ENCODE measurements at places on chromosomes 1 and 21. TPM values are rescaled to one million over a fixed set of nuclear protein-coding genes. Genes with fewer than 3 reads are reported as not detected.

DNA sequence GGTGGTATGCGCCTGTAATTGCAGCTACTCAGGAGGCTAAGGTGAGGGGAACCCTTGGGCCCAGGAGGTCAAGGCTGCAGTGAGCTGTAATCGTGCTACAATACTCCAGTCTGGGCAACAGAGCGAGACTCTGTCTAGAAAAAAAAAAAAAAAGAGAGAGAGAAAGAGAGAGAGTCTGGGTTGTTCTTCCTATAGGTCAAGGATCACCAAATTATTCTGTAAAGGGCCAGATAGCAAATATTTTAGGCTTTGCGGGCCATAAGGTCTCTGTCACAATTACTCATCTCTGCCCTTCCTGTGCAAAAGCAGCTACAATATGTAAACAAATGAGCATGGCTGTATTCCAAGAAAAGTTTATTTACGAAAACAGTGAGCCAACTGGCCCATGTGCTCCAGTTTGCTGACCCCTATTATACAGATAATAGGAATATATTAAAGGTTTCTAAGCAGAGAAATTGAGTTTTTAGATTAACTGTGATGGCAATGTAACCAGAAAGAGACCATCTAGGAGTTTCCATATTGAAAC is 2.1 kb downstream of the SASS6 start:
- no peaks in the 10 kb centered on the region for H3K27me3 ChIP-seq
- H3K4me3 ChIP-seq, result no peak overlapping the region
- no peak overlapping the region for H3K27ac ChIP-seq
- H3K4me1 ChIP-seq, result peaks cover 28% of the 10 kb centered on the region
- no peaks in the 10 kb centered on the region for H3K36me3 ChIP-seq
- no peak for DNase-seq

Gene OR13G1
- not detected for total RNA-seq

DNA sequence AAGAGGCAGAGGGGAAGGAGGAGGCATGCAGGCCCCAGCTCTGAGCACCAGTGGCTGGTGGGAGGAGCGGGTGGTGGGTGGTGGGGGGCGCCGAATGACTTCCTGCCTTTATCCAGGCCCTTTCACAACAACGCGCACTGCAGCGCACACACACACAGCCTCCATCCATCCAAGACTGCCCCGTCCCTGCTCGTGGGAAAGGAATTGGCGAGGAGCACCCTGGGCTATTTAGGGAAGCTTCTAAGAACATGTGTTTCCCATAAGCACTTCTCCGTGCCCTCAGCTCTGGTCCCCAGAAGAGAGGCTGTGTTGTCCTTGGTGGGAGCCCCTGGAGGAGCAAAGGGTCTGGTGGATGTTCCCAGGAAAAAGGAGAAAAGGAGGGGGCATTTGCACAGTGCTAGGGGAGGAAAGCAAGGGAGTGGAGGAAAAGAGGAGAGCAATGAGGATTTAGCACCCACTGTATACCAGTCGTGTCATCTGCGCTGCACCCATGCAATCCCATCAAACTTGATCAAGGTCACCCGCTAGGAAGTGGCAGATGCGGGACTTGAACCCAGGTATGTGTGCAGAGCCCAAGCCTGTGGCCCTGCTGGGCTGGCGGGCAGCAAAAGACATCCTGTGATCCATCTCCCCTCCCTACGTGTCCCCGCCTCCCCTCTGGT is 28.1 kb downstream of the EPHA2 start:
- no peak for DNase-seq
- peaks cover 5% of the 10 kb centered on the region for H3K4me1 ChIP-seq
- no peak overlapping the region for H3K4me3 ChIP-seq

- H3K27me3 ChIP-seq, result no peaks in the 10 kb centered on the region
- no peak for DNase-seq
- no peak overlapping the region for H3K27ac ChIP-seq
- no peak overlapping the region for H3K4me3 ChIP-seq
- no peaks in the 10 kb centered on the region for H3K4me1 ChIP-seq
Measured at GRCh38 chr1:187883356-187883755, 1054.6 kb downstream of the PLA2G4A start.

DNA sequence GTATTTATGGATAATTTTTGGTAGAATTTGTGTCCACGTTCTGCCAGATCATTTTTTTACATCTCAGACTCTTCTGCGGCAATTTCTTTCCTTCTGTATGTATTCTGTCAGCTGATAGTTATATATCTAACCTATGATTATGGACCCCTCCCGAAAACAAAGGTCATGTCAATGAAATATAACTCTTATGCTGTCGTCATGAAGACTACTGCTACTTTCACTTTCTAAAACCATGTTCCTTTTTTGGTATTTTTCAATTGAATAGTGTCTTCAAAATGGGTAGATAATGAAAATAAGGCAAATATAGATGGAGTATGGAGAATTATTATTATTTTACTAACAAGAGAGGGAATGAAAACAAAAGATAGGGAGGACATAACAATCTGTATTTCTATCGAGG is 3.2 kb downstream of the ANGPTL1 start:
- H3K27me3 ChIP-seq, result no peaks in the 10 kb centered on the region
- H3K4me3 ChIP-seq, result no peak overlapping the region
- no peaks in the 10 kb centered on the region for H3K4me1 ChIP-seq
- H3K36me3 ChIP-seq, result no peaks in the 10 kb centered on the region
- no peak for DNase-seq
- no peak overlapping the region for H3K27ac ChIP-seq

DNA sequence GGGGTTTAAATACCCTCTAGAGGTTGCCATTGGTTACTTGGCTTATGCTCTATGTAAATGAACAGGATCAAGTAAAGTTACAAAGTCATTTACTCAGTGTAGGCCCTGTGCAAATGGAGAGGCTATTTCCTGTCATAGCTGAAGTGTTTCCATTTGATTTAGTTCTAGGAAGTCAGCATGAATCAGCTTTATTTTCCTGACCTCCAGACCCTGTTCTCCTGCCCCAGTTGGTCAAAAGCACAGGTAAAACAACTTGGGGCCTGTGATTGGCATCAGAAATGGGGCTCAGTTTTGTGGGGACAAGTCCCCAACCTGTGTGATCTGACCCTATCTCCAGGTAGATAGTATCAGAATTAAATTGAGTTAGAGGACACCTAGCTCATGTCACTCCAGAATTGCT is 239.9 kb downstream of the HHAT start:
- DNase-seq, result no peak
- no peak overlapping the region for H3K27ac ChIP-seq
- H3K27me3 ChIP-seq, result no peaks in the 10 kb centered on the region
- no peaks in the 10 kb centered on the region for H3K36me3 ChIP-seq
- no peaks in the 10 kb centered on the region for H3K4me1 ChIP-seq
- H3K4me3 ChIP-seq, result no peak overlapping the region

GRCh38 chr1:31196685-31197084 is 43.0 kb downstream of the NKAIN1 start:
- DNase-seq, result no peak
- H3K4me1 ChIP-seq, result no peaks in the 10 kb centered on the region
- no peaks in the 10 kb centered on the region for H3K36me3 ChIP-seq
- no peak overlapping the region for H3K27ac ChIP-seq
- H3K27me3 ChIP-seq, result no peaks in the 10 kb centered on the region

GRCh38 chr1:92476071-92476631 is 10.6 kb downstream of the GFI1 start:
- peak; percentile 50 for DNase-seq
- H3K4me1 ChIP-seq, result peaks cover 65% of the 10 kb centered on the region
- H3K27ac ChIP-seq, result peak overlapping the region; percentile 22
- no peaks in the 10 kb centered on the region for H3K36me3 ChIP-seq
- H3K4me3 ChIP-seq, result no peak overlapping the region
- H3K27me3 ChIP-seq, result no peaks in the 10 kb centered on the region

DNA sequence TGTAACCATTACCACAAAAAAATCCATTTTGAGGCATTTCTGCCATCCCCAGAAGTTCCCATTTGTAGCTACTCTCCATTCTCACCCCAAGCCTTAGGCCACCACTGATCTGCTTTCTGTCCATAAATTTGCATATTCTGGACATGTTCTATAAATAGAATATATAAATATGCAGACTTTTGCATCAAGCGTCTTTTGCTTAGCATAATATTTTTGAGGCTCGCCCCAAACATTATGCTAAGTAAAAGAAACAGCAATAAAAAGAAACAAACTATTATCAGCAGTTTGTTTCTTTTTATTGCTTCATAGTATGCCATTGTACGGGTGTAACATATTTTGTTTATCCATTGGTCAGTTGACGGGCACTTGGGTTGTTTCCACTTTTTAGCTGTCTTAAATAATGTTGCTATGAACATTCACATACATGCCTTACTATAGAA is 7.9 kb downstream of the TFAP2E start:
- peaks cover 20% of the 10 kb centered on the region for H3K4me1 ChIP-seq
- no peak for DNase-seq
- H3K36me3 ChIP-seq, result no peaks in the 10 kb centered on the region

DNA sequence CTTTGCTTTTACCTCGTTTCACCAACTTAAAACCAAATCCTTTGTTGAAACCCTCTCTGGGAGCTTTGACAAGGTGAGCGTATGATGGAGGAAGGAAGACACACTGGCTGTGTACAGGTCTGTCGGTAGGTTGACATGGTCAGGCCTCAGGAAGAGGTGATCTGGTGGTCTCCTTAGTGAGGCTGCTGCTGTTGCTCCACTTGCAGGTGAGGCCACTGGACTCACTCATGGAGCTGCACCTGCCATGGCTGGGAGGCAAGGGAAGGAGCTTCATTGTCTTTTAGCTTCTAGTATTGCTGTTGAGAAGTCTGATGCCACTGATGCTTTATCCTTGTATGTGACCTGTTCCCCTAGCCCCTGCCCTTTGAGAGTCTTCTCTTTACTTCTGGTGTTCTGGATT is 35.7 kb downstream of the TENT5C start:
- no peaks in the 10 kb centered on the region for H3K27me3 ChIP-seq
- peaks cover 20% of the 10 kb centered on the region for H3K4me1 ChIP-seq
- no peaks in the 10 kb centered on the region for H3K36me3 ChIP-seq
- H3K4me3 ChIP-seq, result no peak overlapping the region
- H3K27ac ChIP-seq, result no peak overlapping the region

DNA sequence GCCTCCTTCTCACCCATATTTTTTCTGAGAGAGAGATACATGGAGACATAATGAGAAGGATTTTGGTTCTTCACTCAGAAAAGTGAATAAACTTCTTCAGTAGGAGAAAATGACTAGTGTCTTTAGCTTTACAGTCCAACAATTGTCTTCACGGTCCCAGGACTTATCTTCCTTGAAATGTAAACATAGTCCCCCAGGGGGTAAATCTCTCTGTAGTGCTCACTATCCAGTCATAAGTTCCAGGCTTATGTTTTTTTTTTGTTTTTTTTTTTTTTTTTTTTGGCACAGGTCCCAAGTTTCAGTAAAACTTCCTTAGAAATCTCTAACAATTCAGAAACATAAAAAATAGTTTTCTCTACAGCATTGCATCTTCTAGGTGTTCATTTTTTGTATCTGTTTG is 890.2 kb upstream of the B3GALT2 start:
- H3K27me3 ChIP-seq, result no peaks in the 10 kb centered on the region
- no peak overlapping the region for H3K27ac ChIP-seq
- H3K4me3 ChIP-seq, result no peak overlapping the region

GRCh38 chr1:64572222-64572900 is 102.4 kb downstream of the CACHD1 start:
- no peaks in the 10 kb centered on the region for H3K36me3 ChIP-seq
- no peaks in the 10 kb centered on the region for H3K4me1 ChIP-seq
- no peak overlapping the region for H3K4me3 ChIP-seq
- H3K27me3 ChIP-seq, result no peaks in the 10 kb centered on the region
- DNase-seq, result no peak

Gene DARS2
- total RNA-seq, result 13.5 TPM

- DNase-seq, result no peak
- H3K4me1 ChIP-seq, result no peaks in the 10 kb centered on the region
- no peak overlapping the region for H3K4me3 ChIP-seq
- H3K27ac ChIP-seq, result no peak overlapping the region
- no peaks in the 10 kb centered on the region for H3K36me3 ChIP-seq
Measured at GRCh38 chr1:99469550-99469971, 176.4 kb upstream of the PALMD start.

DNA sequence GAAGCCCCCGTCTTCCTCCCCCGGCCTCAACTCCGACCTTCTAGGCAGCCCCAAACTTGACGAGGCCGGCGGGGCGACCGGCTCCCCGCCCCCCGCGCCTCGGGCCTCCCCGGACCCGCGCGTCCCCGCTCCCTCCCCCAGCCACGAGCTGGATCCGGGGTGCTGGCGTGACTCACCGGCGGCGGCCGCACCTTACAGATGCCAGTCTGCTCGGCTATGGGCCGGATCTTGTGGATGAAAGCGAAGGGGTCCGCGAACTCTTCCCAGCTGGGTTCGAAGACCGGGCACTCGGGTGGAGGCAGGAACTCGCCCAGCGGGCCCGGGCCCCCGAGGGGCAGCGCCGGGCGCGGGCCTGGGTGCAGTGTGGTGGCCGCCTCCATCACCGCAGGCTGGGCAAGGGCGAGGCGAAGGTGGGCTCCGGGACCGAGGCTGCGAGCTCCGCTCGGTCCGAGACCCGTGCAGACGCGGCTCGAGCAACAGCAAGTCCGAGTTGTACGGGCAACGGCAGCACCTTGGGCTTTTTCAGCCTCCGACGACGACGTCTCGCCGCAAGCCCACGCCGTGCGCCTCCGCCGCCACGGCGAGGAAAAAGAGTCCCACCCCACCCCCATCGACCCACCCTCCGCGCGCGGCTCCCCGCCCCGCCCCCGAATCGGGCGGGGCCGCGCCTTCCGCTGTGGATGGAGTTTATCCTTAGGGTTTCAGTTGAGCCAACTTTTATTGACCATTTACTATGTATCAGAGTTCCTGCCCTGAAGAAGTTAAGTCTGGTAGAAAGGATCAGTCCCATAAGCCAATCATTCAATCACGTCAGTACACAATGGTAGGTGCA is at the start of gene KDM5B:
KDM5B (minus strand) TSS at position 496 of the 832 bp plus-strand sequence; CDS start at position 380, 116 bp downstream.
- peak within 1 kb of the TSS; percentile 63 for H3K27ac ChIP-seq
- peak; percentile 50 for DNase-seq
- H3K36me3 ChIP-seq, result no peaks in the 10 kb centered on the region
- H3K4me3 ChIP-seq, result peak within 1 kb of the TSS; percentile 30
